H1 (cell line): ENCODE measurements at places on chromosomes 3 and 15. TPM values are rescaled to one million over a fixed set of nuclear protein-coding genes. Genes with fewer than 3 reads are reported as not detected.

GRCh38 chr3:148246291-148246923 is 451.3 kb upstream of the AGTR1 start:
- H3K4me3 ChIP-seq, result no peak overlapping the region
- H3K27ac ChIP-seq, result no peak overlapping the region
- DNase-seq, result no peak
- H3K36me3 ChIP-seq, result no peaks in the 10 kb centered on the region
- no peaks in the 10 kb centered on the region for H3K27me3 ChIP-seq
- H3K4me1 ChIP-seq, result no peaks in the 10 kb centered on the region

GRCh38 chr3:186060222-186060621 is 48.7 kb downstream of the ETV5 start:
- no peak overlapping the region for H3K4me3 ChIP-seq
- H3K4me1 ChIP-seq, result peaks cover 16% of the 10 kb centered on the region
- H3K27me3 ChIP-seq, result no peaks in the 10 kb centered on the region
- no peaks in the 10 kb centered on the region for H3K36me3 ChIP-seq
- DNase-seq, result no peak

DNA sequence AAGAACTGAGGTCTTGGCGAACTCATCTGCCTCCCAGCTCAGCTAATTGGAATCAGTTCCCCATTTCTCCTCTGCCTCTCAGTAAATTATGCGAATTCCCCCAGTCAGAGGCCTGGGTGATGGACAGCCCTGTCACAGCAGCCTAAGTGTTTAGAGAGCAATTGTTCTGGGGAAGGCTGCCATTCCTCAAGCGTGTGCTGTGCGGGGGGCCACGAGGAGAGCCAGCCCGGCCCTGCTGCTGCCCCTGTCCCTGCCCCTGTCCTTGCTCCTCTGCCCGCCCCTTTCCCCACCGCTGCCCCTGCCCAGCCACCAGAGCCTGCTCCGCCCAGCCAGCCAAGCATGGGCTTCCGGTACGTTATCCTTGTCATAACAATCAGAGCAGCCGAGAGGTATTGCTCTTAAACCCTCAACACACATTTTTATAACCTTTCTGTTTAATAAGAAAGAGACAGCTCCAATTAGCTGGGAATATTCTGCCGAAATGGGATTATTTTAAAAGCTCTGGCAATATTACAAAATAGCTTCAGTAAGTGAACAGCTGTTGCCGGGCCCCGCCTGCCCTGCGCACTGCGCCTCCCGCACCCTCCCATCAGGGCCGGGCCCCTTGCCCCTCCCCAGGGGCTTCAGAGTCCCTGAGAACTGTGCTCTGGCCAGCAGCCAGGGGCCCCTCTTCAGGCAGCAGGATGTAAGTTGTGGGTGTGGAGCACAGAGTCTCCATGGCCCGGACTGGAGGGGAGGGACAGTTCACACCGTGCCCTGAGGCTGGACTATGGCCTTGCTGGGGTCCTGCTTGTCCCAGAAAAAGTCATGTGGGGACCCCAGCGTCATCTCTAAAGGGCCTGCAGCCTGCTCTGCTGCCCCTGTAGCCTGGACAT is 12.4 kb upstream of the CACNA2D2 start:
- H3K27ac ChIP-seq, result peak overlapping the region; percentile 60; the same call in 1 of the 2 replicates
- peaks cover 39% of the 10 kb centered on the region for H3K4me1 ChIP-seq
- DNase-seq, result peak; percentile 77
- peak overlapping the region; percentile 5 for H3K4me3 ChIP-seq

- DNase-seq, result no peak
- no peaks in the 10 kb centered on the region for H3K27me3 ChIP-seq
- no peaks in the 10 kb centered on the region for H3K4me1 ChIP-seq
Measured at GRCh38 chr3:13378155-13378554, 42.0 kb downstream of the NUP210 start.

LNP1 gene
- polyA plus RNA-seq, result 6.6 and 7.8 TPM in 2 replicates

DNA sequence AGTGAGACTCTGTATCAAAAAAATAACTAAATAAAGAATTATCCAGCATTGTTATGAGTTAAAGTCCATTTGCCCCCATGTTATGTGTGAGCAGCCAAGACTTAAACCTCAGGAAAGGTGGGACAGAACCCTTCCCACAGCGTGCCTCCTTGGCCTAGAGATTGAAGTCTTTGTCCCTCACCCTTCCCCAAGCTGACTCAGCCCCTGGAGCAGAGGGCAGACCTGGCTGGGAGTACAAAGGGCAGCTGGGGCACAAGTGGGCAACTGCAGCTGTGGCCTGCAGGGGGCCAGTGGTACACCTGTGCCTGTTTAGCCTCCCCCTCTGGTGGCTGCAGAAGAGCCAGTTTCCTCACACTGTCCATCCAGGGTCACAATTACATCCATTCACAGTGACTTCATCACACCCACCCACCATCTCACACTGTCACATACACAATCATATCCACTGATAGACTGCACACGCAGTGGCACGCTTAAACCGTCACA is 940 bp upstream of the ACY1 start:
- no peak overlapping the region for H3K27ac ChIP-seq
- peaks cover 8% of the 10 kb centered on the region for H3K4me1 ChIP-seq
- no peaks in the 10 kb centered on the region; the same call in 1 of the 2 replicates for H3K27me3 ChIP-seq
- H3K4me3 ChIP-seq, result peak overlapping the region; percentile 53
- peak; percentile 66 for DNase-seq

- no peaks in the 10 kb centered on the region for H3K27me3 ChIP-seq
- H3K27ac ChIP-seq, result no peak overlapping the region
- no peak overlapping the region for H3K4me3 ChIP-seq
- no peaks in the 10 kb centered on the region for H3K36me3 ChIP-seq
Measured at GRCh38 chr3:69357196-69357595, 28.7 kb downstream of the FRMD4B start.

DNA sequence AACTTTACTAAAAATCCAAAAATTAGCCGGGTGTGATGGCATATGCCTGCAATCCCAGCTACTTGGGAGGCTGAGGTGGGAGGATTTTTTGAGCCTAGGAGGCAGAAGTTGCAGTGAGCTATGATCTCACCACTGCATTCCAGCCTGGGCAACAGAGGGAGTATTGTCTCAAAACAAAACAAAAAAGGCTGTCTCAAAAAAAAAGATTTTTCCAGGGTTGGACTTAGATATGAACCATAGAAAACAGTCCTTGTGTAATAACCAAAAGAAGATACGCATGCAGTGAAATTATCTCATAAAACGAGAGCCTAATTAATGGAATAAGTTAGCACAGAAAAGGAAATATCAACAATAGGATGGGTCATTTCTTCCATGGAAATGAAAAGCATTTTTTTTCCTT is 320.4 kb upstream of the RASGRP1 start:
- H3K36me3 ChIP-seq, result no peaks in the 10 kb centered on the region
- DNase-seq, result no peak
- H3K27ac ChIP-seq, result no peak overlapping the region
- no peak overlapping the region for H3K4me3 ChIP-seq

DNA sequence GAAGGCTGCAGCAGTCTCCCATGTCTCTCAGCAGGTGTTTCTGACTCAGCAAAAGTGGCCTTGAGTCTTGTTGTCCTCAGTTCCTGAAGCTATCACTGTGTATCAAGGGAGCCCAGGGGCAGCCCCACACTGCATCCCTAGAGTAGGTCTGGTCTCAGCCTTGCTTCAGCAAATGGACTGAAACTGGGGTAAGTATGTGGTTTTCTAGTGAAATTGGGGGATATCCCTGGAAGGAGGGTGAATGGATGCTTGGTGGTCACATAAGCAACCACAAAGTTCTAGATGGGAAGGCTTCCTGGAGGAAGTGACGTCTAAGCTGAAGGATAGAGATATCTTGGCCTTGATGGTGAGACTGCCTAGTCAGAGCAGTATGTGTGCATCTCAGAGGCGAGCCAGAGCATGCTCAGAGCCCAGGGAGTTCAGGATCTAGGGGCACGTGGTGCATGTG is 38.4 kb downstream of the TMEM158 start:
- H3K27me3 ChIP-seq, result no peaks in the 10 kb centered on the region; the same call in 1 of the 2 replicates
- H3K4me3 ChIP-seq, result no peak overlapping the region
- H3K4me1 ChIP-seq, result peaks cover 3% of the 10 kb centered on the region; the same call in 1 of the 2 replicates
- DNase-seq, result no peak

DNA sequence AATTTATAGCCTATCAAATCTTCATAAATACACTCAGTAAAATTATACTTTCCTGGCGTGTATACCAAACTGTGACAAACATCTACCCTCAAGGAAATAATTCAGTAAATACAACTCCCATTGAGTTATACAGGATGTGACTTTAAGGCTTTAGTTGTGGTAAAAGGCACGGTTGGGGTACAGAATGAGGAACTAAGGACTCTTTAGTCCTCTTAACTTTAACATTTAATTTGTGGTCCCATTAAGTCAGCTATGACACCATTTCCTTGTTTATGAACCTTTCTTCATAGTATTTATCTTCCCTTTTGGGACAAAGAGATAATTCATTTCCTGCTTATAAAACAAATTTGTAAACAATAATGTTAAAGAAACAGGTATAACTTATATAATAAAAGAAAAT is 30.2 kb downstream of the IFT80 start:
- no peak overlapping the region for H3K4me3 ChIP-seq
- no peaks in the 10 kb centered on the region for H3K27me3 ChIP-seq
- DNase-seq, result no peak
